DMS 273 treated with DMSO at 0.1 percent for 48 hours (cell line): ENCODE measurements at places on chromosomes 12 and 14.

GRCh38 chr12:107948391-107948945 is 174.0 kb downstream of the ASCL4 start:
- no peak for DNase-seq

DNA sequence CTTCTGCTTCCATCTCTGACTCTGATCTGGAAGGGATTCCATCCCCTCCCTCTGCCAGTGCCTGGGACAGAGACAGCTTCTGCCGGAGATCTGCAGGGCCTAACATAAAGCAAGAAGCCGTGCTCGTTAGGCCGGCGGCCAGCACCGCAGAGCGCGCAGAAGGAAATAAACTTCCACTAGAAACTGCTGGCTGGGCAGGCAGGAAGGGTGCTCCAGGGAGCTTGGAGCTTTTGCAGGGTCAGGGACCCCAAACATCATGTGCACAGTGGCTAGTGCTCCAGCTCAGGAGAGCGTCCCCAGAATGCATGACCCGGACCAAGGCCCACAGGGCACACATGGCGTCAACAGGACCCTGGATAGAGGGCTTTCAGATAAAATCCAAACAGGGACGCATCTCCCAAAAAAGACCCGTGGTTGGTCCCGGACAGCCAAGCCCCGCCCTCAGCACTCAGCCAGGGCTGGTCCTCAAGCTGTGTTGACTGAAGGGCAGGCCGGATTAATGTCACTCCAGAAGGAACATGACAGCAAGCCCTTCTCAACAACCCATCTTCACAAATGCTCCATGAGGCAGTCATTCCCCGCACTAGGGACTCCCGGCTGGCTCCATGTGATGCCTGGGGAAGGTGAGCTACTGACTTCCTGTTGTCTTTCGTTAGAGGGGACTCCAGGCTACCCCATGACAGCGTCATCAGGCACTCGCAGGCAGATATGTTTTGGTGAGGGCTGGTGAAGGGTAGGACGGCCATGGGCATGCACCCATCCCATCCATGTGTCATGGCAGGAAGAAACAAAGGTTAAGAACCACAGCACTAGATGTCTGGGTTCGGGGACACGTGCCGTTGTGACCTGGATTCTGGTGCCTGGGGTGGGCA is 121.5 kb downstream of the CALM1 start:
- DNase-seq, result no peak

DNA sequence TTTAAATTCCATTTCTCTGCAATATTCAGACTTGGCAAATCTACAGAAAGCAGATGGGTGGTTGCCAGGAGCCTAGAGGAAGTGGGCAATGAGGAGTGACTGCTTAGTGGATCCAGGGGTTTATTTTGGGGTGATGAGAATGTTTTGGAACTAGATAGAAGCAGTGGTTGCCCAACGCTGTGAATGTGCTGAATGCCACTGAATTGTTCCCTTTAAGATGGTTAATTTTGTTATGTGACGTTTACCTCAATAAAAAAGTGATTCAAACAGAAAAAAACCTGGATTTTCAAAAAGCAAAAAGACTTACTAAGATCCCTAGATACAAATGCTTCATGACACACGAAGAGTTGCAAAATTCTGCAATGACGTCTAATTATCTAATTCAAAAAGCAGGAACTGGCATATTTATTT is 34.2 kb downstream of the DAO start:
- no peak for DNase-seq

DNA sequence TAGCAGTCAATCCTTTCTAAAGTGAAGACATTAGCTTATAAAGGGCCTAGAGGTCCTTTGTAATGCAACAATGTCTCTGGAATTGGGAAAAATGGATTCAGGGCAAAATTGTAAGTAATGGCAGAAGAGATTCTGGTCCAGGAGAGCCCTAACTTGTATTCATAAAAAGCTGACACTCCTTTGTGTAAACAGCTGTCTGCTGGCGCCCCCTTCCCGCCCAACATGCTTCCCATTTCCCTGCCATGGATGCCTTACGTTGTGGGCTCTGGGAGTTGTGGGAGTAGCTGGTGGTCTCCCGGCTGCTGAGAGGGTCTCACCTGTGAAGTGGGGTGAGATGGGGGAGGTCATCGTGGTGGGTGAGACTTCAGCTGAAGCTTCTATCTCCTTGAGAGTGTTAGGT is 2.3 kb downstream of the ACRBP start:
- no peak for DNase-seq

DNA sequence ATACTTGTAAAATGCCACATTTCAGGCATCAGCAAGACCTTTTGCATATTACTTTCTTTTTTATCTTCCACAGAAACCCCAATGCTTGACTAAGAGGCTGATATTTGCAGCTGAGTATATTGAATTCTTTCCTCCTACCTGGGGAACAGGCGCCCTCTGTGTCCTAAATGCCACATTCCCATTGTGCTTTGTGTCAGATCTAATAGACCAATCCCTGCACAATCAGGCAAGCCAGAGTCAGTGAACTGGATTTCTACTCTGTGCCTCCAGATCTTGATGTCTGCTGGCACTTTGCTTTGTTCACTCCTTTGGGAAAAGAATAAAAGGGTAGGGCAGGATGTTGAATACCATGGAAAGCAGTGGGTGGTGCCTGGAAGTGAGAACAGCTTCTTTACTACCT is 22.4 kb upstream of the TAS2R42 start:
- DNase-seq, result no peak

- no peak for DNase-seq
These were observed 30.3 kb downstream of the DEGS2 start for GRCh38 chr14:100129161-100129589.

DNA sequence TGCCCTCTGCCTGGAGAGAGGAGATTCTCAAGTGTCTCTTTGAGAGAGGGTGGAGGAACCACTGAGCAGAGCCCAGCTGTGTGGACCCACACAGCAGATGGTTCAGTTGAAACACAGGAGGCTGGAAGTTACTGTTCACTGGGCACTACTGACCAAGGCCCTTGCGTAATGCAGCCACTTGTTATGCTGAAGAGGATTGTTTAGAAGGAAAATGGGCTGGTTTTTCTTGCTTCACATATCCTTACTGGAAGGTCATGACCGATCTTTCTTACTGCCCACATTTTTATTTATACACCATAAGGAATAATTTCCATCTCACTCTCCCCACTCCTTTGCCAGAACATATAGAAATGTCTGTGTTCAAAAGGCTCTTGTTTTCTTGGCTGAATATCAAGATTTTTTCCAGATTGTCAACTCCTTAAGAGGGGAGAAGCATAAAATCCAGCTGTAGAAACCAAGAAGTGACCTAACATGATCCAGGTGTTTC is 375.1 kb upstream of the DDHD1 start:
- DNase-seq, result no peak

DNA sequence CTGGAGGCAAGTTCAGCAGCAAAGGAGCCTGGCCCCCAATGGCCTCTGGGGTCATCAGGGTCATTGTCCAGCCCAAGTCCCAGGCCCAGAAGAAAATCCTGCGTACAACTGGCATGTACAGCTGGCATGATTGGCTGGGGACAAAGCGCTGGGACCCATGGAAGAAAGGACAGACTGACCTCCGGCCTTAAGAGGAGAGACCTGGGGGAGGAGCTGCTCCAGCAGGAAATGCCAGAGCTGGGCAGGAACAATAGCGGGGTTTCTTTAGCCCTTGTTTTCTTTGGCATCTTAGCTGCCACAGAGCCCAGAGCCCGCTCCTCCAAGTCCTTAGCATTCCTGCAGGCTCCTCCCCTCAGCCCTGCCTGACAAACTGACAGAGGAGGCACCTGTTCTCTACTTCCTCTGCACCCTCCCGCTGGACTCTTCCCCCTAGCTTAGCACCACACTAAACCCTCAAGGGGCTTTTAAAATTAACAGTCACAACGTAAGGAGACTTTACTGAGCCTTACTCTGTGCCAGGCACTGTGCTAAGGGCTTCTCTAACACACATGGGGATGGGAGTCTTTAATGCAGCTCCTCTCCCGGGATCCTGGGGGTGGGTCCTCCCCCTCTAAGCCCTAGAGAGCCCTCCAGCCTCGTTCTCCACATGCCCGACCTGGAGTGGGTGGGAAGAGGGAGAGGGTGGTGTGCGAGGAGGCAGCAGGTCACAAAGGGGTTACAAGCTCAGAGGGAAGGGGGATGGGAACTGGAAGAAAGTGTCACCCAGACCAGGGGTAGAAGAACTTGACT is 1.8 kb upstream of the AQP5 start:
- DNase-seq, result no peak

GRCh38 chr12:115322275-115322674 is 638.3 kb upstream of the TBX3 start:
- DNase-seq, result no peak

GRCh38 chr14:50532502-50533240 is at the start of gene MAP4K5:
Gene MAP4K5, minus strand, starts transcription at chr14:50532569. Its CDS starts 520 bp downstream, at chr14:50532049.
- peak; percentile 53 for DNase-seq

- no peak for DNase-seq
These were observed 53.8 kb upstream of the NTF3 start for GRCh38 chr12:5377997-5378592.

DNA sequence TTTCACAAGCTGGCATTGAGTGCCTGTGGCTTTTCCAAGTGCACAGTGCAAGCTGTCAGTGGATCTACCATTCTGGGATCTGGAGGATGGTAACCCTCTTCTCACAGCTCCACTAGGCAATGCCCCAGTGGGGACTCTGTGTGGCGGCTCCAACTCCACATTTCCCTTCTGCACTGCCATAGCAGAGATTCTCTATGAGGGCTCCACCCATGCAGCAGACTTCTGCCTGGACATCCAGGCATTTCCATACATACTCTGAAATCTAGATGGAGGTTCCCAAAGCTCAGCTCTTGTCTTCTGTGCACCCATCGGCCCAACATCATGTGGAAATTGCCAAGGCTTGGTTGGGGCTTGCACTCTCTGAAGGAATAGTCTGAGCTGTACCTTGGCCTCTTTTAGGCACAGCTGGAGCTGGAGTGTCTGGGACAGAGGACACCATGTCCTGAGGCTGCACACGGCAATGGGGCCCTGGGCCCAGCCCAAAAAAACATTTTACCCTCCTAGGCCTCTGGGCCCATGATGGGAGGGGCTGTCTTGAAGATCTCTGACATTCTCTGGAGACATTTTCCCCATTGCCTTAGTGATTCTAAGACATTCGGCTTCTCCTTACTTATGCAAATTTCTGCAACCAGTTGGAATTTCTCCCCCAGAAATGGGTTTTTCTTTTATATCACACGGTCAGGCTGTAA is 313.3 kb upstream of the SFSWAP start:
- DNase-seq, result no peak

GRCh38 chr14:98997526-98998205 is 274.3 kb downstream of the BCL11B start:
- no peak for DNase-seq

DNA sequence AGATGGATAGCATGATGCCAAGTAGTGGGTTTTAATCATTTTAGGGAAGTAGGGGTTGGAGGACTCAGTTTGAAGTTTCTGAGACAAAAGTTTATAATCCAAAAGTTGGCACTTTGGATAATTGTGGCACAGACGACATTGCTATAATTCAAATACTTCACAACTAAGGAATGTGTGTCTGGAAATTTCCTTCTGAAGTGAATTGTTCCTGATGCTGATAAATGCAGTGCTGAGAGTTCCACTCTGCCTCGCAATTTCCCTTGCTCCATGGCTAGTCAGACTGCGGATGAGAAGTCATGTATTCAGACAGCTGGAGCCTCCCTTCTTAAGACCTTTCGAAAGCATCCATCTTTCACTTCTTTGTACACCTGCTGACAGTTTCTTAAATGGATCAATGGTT is 393.3 kb upstream of the PRICKLE1 start:
- no peak for DNase-seq

DNA sequence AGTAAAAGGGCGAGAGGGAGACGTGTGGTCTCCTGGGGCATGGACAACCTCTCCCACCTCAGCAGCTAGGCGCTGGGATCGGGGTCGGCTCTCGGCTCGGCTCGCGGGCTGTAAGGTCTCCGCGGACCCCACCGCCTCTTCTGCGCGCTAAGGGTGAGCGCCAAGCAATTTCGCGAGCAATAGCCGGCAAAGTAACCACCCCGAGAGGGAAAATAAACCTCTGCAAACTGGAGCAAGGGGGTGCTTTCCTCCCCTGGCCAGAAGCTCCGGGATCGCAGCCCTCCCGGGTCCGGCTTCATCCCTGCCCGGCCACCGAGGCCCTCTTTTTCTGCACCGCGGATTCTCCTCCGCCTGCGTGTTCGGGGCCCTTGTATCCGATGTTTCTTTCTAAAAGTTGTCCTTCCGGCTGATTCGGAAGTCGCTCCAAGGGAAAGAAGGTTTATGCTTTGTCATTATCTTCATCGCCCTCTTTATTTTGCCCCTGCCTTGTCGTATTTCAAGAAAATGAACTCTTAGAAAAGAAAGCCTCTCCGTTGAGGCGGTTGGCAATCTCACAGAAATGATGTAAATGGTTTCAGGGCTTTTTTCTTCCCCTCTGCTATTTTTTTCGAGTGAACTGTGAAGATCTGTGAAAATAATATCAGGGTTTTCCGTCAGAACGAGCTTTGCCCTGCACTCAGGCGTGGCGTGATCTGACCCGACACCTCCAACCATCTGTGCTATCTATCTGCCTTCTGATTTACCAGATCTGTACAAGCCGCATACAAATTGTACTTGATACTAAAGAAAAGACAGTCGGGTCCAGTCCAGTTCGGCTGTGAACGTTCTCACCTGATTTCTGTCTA is 1.7 kb upstream of the SIX6 start:
- no peak for DNase-seq

DNA sequence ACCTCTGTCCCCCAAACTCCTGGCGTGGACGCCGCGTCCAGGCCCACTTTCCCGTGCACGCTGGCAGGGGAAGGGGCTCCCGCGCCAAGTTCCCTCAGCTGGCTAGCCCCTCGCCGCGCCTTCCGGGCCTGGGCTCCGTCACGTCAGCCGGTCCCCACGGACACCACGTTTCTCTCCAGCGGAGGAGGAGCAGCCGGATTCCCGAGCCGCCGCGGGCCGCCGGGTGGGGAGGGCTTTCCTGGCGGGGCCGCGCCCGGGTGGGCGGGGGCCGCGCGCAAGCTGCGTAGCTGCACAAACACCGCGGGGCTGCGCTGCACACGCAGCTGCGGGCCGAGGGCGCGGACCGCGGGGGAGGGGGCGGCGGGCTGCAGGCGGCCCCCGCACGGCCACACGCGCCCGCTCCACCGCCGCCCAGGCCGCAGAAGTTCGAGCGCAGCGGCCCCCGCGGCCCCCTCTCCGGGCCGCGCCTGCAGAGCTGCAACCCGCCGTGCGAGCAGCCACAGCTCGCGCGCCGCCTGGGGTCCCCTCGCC is 45.1 kb upstream of the PNMA1 start:
- no peak for DNase-seq

GRCh38 chr12:64400041-64400440 is 4.2 kb upstream of the XPOT start:
- no peak for DNase-seq

DNA sequence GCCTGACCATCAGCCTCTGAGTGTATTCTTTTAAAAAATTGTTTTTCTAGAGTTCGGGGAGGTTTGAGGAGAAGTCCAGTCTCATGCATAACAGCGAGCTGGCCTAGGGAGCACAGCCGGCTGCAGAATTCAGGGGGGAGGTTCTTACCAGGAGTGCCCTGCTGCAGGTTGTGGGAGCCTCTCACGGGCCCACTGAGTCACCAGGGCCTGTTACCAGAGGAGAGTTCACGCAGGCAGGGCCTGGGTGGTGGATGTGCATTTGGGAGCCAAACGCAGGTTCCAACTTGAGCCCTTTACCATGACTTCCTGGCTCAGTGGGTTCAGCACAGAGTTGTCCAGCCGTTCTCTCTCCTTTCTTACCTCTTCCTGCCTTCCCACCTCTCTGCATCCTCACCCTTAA is 14.4 kb downstream of the CD9 start:
- no peak for DNase-seq

- no peak for DNase-seq
These were observed 32.3 kb upstream of the EIF5 start for GRCh38 chr14:103301512-103302354.
